ENCODE measurements at places on chromosomes 16 and 17. TPM values are rescaled to one million over a fixed set of nuclear protein-coding genes. Genes with fewer than 3 reads are reported as not detected.

RNF157 gene
- total RNA-seq, result 0.34 TPM

CHD9NB gene
- total RNA-seq, result under 0.01 TPM

DLX3 gene
- not detected for total RNA-seq

SRSF2 gene
- total RNA-seq, result 146 TPM

OR1F1 gene
- not detected for total RNA-seq

CCDC144A gene
- total RNA-seq, result 1.1 TPM

ABI3 gene
- total RNA-seq, result 14.4 TPM

LASP1 gene
- total RNA-seq, result 51.6 TPM

MMP15 gene
- 3.8 TPM for total RNA-seq

CRISPLD2 gene
- 1.3 TPM for total RNA-seq

PRKCB gene
- total RNA-seq, result not detected

AURKB gene
- total RNA-seq, result 6.2 TPM

TMEM114 gene
- not detected for total RNA-seq

C1QTNF1 gene
- total RNA-seq, result 10.5 TPM

KIF2B gene
- total RNA-seq, result not detected

TBC1D3G gene
- not detected for total RNA-seq

KRTAP2-1 gene
- not detected for total RNA-seq

ATAD5 gene
- total RNA-seq, result 1.1 TPM

NPIPB8 gene
- total RNA-seq, result 0.34 TPM

FBXL16 gene
- total RNA-seq, result 0.09 TPM

MAF gene
- 108 TPM for total RNA-seq

SKAP1 gene
- total RNA-seq, result not detected

CACNG4 gene
- not detected for total RNA-seq

METRN gene
- total RNA-seq, result 14.1 TPM

MYOCD gene
- total RNA-seq, result not detected

PVALEF gene
- total RNA-seq, result not detected

PRAC1 gene
- not detected for total RNA-seq

INO80E gene
- 16.6 TPM for total RNA-seq

EVI2A gene
- 0.17 TPM for total RNA-seq

FBXW10B gene
- 0.17 TPM for total RNA-seq

NOTUM gene
- total RNA-seq, result under 0.01 TPM

KRTAP2-3 gene
- not detected for total RNA-seq

ZPBP2 gene
- total RNA-seq, result not detected

All from dermis lymphatic vessel endothelial cell (primary cell).